ENCODE measurements at places on chromosomes 3 and 15.

DNA sequence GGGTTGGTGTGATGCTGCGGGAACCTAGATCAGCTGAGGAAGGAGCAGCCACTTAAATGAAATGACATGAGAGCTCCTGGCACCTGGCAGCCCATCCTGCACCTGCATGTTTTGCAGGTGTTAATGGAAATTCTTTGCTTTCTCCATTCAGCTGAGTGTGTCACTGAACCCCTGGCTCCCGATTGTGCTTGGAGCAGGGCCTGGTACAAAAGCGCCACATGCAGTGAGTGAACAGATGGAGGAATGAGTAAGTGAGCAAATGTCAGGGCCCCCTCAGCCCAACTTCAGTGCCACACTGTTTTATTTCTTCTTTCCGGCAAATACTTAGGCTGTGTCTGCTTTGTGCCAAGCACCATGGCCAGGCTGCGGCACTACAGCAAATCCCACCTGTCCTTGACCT is 132.2 kb downstream of the ASB7 start:
- DNase-seq: no peak

- DNase-seq: no peak
Observed at GRCh38 chr3:165404357-165405027, 208.3 kb upstream of the SLITRK3 start.

DNA sequence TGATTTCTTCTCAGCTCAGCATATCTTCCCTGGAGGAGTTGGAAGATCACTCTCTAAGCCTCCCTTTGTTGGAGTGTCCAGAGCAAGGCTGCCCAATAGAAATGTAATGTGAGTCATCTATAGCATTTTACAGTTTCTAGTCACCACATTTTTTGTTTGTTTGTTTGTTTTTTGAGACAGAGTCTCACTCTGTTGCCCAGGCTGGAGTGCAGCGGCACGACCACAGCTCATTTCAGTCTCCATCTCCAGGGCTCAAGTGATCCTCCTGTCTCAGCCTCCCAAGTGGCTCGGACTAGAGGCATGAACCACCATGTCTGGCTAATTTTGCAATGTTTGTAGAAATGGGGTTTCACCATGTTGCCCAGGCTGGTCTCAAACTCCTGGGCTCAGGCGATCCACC is 21.3 kb downstream of the KLHL6 start:
- DNase-seq: no peak

- DNase-seq: no peak
Observed at GRCh38 chr15:85329561-85330422, 50.6 kb upstream of the AKAP13 start.

- no peak for DNase-seq
Observed at GRCh38 chr3:126911162-126912026, 71.5 kb upstream of the PLXNA1 start.

DNA sequence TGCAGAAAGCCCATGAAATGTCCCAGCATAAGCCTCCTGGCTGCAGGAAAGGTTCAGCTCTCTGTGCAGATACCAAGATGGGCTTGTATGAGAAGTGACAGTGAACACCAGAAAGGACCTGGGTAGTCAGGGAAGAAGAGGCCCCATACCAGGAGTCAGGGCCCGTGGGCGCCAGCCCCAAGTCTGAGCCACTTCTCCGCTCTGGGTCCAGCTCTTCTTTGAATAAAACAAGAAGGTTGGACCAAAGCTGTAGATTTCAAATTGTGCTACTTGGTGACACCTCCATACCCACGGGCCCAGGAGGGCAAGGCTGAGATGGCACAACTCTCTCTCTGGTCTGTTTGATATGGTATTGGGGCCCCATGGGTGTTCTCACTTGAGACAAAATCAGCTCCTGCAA is 261.5 kb downstream of the UACA start:
- no peak for DNase-seq

GRCh38 chr3:129474984-129475804 is 35.2 kb downstream of the IFT122 start:
- no peak for DNase-seq
